ENCODE measurements at places on chromosomes 5 and 9.

GRCh38 chr9:98854266-98854665 lies 46.8 kb downstream of the GALNT12 start:
- DNase-seq = no peak

- DNase-seq = no peak
These were observed 57.1 kb downstream of the FOXD1 start for GRCh38 chr5:73391441-73391881.

GRCh38 chr5:54520940-54521339 lies 3.4 kb downstream of the SNX18 start:
- no peak for DNase-seq

DNA sequence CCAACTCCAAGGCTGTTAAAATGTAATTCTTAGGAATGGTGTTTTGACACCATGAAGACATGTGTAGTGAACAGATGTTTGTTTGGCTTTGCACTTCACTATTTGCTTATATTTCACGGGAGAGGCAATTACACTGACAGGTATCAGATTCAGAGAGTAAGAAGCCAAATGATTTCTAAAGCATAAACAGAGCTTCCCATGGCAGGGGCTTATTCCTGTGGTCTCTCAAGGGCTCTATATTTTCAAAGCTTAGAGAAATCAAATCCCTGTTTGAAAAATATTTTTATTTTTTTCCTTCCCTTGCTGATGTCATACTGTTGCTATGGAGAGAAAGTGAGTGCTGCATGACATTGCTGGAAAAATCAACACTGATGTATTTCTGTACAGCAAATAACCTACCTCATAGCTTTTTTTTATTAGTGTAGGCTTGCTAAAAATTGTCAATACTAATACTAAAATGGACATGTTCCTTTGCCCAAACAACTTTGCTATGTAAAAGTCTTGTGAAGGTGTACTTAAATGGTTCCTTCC lies 161.4 kb downstream of the GIN1 start:
- no peak for DNase-seq

GRCh38 chr9:123361086-123361730 lies 5.2 kb downstream of the CRB2 start:
- DNase-seq = no peak

DNA sequence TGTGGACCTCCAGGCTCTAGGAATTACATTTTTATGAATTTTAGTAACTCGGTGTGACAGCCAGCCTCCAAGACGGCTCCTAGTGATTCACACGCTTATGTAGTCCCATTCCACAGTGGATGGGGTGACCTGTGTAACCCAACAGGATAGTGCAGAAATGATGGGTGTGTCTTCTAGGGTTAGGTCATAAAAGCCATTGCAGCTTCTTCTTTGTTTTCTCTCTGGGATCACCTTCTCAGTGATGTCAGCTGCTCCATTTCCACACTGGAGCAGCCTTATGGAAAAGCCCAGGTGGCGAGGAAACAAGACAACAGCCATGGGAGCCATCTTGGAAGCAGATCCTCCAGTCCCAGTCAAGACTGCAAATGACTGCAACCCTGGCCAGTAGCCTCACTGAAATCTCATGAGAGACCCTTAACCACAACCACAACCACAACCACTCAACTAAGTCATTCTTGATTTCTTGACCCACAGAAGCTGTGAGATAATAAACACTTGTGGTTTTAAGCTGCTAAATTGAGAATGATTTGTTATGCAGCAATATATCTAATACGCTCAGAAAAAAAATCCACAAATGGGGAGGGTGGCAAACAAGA lies 5.1 kb upstream of the GNPDA1 start:
- DNase-seq = peak; percentile 51

DNA sequence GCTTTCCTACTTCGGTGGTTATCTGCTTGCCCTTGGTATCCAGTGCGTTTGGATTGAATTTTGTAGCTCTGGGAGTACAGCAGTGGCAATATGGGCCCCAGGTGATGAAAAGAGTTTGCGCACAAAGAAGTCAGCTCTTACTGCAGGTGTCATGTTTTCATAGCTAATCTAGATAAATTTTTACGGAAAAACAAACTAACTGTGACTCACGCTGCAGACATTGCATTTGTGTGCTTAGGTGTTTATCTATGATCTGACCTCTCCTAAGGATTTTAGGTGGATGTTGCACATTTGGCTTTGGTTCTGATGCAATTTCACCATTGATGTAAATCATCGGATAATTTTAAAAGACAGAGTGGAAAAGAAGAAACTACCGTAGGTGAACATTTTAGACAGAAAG lies 92.1 kb downstream of the VCAN start:
- no peak for DNase-seq

- DNase-seq = no peak
These were observed 10.5 kb downstream of the TAL2 start for GRCh38 chr9:105672711-105673234.

DNA sequence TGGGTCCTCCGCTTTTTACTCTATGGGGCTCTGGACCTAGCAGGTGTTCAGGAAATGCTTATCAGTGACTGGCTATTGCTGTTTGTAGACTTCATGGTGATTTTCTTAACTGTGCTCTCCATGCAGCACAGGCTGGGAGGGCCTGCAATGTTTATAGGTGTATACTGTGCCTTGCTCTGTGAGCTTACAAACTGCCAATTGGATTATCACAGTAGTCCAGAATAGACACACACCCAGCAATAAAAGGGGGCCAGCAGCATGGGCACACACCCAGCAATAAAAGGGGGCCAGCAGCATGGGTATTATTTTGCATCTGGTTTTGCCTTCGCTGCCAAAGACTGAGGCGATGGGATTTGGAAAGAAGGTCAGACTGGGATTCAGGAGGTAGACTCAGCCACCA lies 100.0 kb downstream of the CRB2 start:
- DNase-seq = no peak

GRCh38 chr5:96597438-96598020 lies 64.6 kb upstream of the CAST start:
- no peak for DNase-seq

GRCh38 chr5:136676685-136677084 lies 311.3 kb upstream of the TRPC7 start:
- DNase-seq = no peak

GRCh38 chr9:134590240-134591081 lies 51.1 kb upstream of the COL5A1 start:
- no peak for DNase-seq

DNA sequence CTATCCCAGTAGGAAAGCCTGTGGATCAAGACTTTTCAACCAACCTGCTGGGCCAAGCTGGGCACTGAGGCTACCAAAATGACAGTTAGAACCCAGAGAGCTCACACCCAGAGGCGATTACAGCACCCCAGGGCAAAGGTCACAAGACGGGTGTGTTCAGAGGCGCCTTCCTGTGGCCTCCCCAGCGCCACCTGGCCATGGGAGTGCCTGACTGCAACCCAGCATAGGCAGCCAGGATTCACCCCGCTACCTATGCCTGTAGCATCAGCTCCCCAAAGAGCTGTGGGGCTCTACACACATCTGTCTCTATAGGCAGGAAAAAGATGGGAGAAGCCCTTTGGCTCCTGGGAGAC lies 33.5 kb downstream of the PDGFRB start:
- DNase-seq = peak; percentile 39

DNA sequence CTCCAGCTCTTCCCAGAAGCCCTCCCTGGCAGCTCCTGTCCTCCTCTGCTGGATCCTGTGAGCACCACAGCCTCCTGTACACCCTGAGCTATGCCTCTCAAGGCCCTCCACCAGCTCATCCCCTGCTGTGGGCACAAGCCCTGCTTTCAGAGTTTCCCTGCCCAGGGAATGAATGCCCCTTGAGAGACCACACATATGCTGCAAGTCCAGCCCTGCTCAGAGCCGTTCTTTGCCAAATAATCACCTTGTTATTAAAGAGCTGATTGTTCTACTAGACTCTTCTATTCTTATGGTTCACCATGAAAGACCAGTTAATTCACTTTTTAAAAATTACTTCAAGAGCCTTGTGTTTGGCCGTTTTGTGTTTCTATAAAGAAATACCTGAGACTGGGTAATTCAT lies 121.5 kb downstream of the MVB12B start:
- DNase-seq = no peak

- DNase-seq = no peak
These were observed 13.2 kb downstream of the TSC1 start for GRCh38 chr9:132931178-132931735.

DNA sequence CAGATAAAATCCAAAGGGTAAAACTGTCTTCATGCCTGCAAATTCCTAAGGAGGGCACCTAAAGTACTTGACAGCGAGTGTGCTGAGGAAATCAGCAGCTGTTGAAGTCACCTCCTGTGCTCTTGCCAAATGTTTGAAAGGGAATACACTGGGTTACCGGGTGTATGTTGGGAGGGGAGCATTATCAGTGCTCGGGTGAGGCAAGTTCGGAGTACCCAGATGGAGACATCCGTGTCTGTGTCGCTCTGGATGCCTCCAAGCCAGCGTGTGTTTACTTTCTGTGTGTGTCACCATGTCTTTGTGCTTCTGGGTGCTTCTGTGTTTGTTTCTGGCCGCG lies 727 bp upstream of the ADRB2 start:
- DNase-seq = no peak

GRCh38 chr5:177142098-177142611 lies 8.6 kb downstream of the NSD1 start:
- DNase-seq = no peak

GRCh38 chr5:88805151-88805784 lies 77.7 kb downstream of the MEF2C start:
- DNase-seq = no peak

DNA sequence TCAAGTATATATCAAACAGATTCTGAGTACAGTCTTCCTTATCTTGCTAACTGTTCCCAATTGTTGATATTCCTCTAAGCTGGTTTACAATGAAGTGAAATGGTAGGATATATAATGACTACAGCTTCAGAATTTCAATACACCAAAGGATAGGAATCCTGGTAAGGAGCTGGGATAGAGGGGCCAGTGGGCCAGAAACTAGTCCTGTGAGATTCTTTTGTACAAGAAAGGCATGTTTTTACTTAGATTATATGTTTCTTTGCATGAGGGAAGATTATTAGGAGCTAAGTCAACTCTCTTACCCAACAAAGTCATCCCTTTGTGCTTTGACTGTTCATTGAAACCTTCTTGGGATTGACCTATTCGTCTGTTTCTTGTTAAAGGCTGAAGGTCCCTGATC lies 435.7 kb downstream of the PLK2 start:
- DNase-seq = no peak

GRCh38 chr5:79107020-79107796 lies 4.4 kb upstream of the BHMT start:
- DNase-seq = no peak

- DNase-seq = peak; percentile 69
These were observed 789 bp downstream of the DOK3 start for GRCh38 chr5:177508837-177509236.

- no peak for DNase-seq
These were observed 400.7 kb downstream of the PSAT1 start for GRCh38 chr9:78697618-78698017.

DNA sequence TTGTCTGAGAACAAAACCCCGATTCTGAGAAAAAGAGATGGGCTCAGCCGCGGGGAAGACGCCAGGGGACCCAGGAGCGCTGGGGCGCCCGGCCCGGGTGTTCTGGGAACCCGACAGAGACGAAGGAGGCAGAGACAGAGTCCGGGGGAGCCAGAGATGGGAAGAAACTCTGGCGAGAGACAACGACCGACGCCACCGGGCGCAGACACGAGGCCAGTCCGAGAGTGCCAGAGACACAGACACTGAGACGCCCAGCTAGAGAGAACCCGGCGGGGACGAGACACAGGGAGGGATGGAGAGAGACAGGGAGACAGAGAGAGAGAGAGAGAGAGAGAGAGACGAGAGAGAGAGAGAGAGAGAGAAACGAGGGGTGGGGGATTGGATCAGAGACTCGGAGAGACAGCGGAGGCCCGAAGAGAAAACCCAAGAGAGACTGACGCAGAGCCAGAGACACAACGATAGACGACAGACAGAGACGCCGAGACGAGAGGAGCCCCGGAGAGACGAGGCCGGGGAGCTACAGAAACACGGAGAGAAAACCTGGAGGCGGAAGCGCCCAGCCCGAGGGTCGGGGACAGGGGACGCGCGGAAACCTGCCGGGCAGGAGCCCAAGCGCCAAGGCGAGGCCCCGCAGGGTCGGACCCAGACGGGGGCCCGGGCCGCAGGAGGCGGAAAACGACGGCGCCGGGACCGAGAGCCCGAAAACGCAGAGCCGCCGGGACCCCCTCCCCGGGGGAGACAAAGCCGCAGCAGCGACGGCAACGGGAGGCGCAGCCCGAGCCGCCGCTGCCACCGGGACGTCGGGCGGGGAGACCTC lies 3.3 kb downstream of the NR5A1 start:
- no peak for DNase-seq

GRCh38 chr5:137234973-137235943 lies 263.9 kb downstream of the SPOCK1 start:
- DNase-seq = no peak

DNA sequence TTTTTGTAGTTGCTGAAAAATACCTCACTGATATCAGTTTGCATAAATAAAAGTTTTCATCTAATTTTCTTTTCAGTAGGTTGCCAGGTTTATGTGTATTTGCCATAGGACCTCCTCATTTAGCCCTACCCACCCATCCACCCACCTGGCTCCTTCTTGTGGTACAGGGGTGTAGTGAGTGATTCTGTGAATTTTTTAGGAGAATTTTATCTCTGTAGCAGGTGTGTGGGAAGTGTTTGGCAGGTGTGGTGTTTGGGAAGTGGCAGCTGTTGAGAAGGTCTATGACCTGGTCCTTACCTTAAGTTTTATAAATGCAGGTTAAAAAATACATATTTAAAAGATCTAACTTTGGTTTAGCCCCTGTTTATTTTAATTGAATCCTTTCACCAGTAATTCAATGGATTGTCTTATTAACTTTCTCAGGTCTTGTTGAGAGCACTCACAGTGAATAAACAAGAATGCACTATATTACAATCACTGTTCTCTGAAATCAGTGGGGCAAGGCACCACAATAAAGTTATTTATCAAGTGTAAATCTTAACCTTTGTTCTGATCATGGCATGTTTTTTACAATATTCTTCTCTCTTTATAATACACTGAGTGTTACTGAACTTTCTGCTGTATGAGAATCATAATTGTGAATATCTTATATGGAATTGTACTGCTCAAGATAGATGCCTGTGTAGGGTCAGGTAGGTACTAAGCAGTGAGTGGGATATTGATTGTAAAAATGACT lies 189.1 kb downstream of the WDR70 start:
- DNase-seq = no peak

GRCh38 chr5:154243736-154244135 lies 53.2 kb downstream of the GALNT10 start:
- DNase-seq = no peak

Measured in GM06990 (cell line).